ENCODE measurements at places on chromosomes 12 and 14.

- peak; percentile 72 for DNase-seq
Observed at GRCh38 chr14:22870811-22871223, 723 bp upstream of the LRP10 start.

DNA sequence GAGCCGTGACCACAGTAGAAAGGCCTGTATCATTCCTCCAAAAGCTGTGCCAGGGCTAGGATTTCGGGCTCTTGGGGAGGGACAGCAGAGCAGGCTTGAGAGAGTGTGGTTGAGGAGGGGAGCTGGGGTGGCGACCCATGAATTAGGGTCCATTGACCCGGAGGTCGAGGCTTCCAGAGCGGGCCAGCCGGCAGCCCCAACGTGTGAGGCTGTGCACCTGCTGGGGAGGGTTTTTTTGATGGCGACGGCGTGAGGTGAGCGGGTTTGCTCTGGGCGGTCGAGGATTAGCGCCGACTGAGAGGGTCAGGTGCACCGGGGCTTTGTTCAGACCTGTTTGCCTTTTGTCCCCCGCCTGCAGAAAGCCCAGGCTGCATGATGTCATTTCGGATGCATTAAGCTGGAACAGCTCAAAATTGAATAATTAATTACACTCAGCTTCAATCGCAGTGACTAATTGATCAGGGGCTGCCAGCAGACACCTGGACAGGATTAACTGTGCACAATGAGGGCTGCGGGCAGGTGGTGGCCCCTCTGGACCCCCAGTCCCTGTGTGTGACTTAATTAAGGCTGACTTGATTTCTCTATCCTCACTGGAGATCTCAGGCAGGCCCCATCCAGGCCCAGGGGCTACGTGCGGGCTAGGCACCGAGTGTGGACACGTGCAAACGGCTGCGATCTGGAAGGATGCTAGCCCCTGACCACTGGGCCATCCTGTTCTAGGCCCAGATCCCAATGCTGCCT lies 42.1 kb upstream of the MEG3 start:
- no peak for DNase-seq

DNA sequence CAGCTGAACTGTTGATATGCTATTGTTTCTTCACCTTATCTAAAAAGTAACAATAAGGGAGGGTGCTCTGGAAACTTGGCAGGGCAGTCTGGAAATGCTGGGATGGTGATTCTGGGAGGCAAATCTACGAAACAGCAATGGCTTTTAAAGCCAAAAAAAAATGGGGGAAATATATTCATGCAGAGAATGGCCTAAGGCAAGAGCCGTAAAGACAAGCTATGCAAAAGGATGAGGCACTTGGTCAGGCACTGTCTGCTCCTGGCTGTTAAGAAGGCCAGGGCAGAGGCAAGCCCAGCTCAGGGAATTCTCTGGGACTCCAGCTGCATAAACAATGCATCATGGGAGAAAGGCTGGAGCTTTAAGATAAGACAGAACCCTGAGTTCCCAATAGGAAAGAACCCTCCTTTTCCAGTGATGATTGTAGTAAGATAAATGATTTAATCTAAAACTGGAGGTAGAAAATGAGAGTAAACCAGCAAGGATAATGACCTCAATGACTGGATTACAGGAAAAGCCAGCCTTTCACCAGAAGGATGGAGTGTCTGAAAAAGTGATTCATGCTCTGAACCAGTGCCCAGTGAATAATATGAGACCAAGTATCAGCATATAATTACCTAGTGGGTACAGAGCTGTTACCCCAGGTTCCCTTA lies 46.0 kb downstream of the ITPR2 start:
- no peak for DNase-seq

DNA sequence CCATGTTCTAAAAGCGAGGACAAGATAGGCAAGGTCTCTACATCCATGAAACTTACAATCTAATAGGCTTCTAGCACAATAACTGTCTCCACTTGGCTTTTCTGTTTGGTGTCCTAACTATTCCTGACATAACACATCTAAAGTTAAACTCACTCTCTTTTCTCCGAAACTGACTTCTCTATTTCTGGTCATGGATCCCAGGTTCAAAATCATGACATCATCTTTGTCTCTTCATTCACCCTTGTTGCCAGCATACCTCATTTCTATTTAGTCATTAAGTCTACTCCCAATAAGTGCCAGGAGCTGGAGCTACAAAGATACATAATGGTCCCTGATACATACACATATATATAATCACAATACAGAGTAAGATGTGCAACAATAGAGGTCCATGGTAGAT lies 53.9 kb upstream of the CEP83 start:
- DNase-seq = no peak

DNA sequence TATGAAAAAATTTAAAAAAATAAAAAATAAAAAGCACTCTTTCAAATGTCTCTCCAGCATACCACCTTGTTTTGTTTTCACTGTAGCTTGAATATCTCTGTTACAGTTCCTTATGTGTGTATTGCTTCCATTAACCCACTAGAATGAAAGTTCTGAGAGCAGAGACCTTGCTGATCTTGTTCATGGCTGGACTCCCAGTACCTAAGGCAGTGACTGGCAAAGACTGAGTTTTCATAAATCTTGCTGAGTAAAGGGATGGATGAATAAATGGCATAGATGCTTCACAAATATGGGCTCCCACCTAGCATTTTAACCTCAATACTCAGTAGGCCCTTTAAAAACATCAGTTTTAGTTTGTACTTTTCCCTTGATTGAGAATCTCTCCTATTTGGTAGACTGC lies 915.9 kb downstream of the DIO2 start:
- no peak for DNase-seq

- DNase-seq = no peak
Observed at GRCh38 chr12:94235848-94236247, 87.5 kb downstream of the PLXNC1 start.

GRCh38 chr12:12219664-12220063 lies 47.2 kb downstream of the LRP6 start:
- no peak for DNase-seq

DNA sequence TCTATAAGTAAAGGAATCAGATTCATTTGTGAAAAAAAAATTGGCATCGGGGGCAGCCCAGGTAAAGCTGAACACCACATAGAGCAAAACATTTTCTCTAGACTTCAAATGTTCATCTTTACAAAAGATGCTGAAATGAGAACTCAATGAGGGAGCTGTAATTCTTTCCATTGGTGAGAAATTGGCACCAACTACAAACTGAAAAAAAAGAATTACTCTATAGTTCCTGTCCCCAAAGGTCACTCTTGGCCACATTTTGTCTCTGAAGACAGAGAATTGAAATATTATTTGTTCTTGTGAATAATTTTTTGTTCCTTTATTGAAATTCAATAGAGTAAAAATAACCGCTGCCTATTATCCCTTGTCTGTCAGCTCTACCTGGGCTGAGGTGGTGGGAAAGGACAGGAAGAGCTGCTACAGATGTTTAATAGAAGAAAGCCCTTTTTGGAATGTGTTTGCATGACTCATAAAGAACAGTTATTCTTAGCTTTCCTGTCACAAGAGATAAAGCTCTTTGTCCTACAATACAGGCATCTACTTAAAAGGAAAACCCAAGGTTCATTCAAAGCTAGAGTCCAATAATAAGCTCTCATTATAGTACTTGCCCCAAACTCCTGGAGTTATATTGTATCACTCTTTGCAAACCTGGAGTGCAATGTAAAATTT lies 380.1 kb upstream of the KITLG start:
- DNase-seq = no peak

DNA sequence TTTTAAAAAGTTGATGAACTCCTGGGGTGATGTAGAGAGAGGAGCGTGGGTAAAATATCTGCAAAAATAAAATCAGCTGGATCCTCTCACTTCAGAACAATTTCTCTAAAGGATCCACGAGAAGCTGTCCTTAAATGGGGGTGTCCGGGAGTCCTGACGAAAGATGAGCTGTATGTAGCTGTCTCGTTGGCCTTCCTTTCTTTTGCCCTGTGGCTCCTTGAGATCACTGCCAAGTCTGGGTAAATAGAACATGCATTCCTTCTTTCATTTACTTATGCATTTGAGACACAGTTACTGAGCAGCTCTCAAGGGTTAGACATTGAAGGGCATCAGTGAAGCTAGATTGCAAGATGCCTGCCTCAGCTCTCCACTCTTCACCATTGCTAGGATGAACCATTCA lies 35.2 kb upstream of the TXNRD1 start:
- DNase-seq = no peak

- DNase-seq = no peak
Observed at GRCh38 chr12:32367381-32367780, 32.0 kb upstream of the FGD4 start.

GRCh38 chr12:10052193-10052913 lies 21.9 kb downstream of the CLEC9A start:
- DNase-seq = no peak

- no peak for DNase-seq
Observed at GRCh38 chr14:101118233-101118632, 214.7 kb upstream of the RTL1 start.

GRCh38 chr12:13523536-13524307 lies 327.2 kb downstream of the EMP1 start:
- no peak for DNase-seq

GRCh38 chr12:30417697-30418231 lies 277.9 kb downstream of the IPO8 start:
- no peak for DNase-seq

GRCh38 chr14:97655169-97655948 lies 858.2 kb downstream of the VRK1 start:
- DNase-seq = no peak

GRCh38 chr12:123022846-123023245 lies 42.4 kb downstream of the ARL6IP4 start:
- no peak for DNase-seq

DNA sequence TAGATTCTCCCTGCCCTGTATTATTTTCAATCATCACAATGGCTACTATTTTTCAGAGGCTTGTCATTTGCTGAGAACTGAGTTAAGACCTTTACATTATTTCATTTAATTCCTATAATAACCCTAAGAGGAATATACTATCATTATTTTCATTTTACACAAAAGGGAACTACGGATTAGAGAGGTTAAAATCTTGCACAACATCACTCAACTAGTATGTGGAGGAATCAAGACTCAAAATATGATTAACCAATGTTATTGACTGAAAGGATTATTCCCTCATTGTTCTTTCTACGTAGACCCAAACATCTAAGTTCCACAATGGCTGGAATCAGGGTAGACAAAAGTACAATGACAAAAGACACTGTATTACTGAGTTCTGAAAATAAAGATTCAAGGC lies 45.0 kb downstream of the GPR65 start:
- no peak for DNase-seq

DNA sequence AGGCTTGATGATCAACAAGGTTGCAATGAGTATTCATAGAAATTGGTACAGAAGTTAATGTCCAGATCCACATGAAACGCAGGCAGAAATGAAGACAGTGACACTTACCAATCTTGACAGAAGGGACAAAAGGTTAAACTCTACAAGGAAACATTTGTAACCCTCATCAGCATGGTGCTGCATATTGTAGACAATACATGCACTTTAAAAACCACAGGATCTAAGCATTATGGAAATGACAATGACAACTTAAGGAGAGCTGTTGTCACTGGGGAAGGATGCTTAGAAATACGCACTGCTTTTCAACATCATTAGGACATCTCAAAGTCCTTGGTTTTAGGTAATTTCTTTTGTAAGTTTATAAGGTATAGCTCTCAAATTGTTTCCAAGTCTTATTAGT lies 130.6 kb downstream of the ATP23 start:
- DNase-seq = no peak

- DNase-seq = no peak
Observed at GRCh38 chr12:93039062-93039461, 110.0 kb upstream of the EEA1 start.

GRCh38 chr14:57709909-57710308 lies 156.0 kb downstream of the SLC35F4 start:
- DNase-seq = no peak

DNA sequence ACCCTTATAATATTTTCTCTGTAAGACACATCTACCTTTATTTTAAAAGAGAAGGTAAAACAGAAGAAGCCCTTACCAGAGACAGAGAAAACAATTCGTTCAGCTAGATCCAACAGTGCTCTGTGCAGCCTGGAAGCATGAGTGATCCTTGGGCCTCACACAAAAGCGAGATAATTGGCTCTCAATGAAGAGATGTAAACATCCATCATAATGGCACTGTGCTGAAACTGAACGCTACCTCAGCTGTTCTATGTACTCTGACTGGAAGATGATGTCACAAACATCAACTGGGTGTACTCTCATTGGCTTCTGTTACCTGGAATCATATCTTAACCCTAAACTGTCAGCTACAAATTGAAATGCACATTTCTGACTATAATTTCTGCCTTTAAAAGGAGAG lies at the start of gene MGAT4C:
Gene MGAT4C, minus strand, starts transcription at position 229 of the 400 bp plus-strand sequence.
- DNase-seq = no peak

DNA sequence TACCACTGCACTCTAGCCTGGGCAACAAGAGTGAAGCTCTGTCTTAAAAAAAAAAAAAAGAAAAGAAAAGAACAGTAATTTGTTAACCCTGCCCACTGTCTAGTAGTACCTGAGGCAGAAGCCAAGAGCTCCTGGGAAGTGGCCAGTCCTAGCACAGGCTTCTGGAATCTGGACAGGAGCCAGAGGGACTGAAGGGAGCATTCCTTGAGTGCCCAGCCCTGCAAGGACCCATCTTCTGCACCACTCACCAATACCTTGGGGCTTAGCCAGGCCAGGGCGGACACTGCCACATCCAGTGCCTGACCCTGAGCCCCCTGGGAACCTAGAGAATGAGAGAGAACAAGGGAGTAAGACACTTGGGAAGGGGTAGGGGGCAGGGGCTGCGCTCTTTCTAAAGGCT lies 33.7 kb downstream of the PARP2 start:
- DNase-seq = no peak

- DNase-seq = no peak
Observed at GRCh38 chr14:41986083-41986645, 379.5 kb downstream of the LRFN5 start.

DNA sequence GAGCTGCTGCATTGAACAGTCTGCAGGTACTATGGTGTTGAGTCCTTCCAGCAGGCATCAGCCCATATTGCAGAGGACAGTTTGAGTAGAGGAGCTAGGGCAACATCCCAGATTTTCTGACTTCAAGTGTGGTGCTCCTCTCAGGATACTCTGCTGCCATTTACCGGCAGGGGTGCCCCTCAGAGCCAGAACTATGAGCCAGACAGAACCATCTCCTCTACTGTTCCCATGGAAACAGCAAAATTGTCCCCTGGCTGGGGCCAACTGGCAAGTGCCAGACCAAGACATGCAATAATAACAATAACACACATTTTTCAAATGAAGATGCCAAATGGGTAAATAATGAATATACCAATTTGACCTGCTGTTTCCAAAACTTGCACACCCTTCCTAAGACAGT lies 102.9 kb downstream of the ADCK1 start:
- DNase-seq = no peak

All from GM12864 (cell line).